ENCODE measurements at places on chromosomes 16 and 17.

- peak; percentile 76 for DNase-seq
These were observed 1.2 kb downstream of the FOXF1 start for GRCh38 chr16:86511317-86512161.

DNA sequence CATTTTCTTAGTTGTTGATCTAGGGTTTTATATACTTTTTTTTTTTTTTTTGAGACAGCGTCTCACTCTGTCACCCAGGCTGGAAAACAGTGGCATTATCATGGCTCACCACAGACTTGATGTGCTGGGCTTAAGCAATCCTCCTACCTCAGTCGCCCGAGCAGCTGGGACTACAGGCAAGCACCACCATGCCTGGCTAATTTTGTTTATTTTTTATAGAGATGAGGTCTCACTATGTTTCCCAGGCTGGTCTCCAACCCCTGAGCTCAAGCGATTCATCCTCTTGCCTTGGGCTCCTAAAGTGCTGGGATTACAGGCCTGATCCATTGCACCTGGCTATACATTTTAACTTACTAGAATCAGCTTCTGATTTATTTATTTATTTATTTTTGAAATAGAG is 34.2 kb upstream of the ATP2A3 start:
- no peak for DNase-seq

DNA sequence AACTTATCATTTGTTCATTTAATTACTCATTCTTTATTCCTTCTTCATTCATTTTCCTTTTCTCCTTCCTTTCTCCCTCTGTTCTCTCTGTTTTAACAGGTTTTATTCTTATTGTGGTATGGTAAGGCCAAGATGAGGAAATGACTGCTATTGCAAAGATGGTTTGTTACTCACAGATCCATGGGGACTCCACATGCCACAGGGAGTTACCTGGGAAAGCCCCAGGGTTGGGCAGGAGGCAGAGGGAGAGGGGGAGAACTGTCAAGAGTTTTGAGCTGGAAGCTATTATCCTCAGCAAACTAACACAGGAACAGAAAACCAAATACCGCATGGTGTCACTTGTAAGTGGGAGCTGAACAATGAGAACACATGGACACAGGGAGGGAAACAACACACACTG is 453.3 kb downstream of the WWOX start:
- no peak for DNase-seq

DNA sequence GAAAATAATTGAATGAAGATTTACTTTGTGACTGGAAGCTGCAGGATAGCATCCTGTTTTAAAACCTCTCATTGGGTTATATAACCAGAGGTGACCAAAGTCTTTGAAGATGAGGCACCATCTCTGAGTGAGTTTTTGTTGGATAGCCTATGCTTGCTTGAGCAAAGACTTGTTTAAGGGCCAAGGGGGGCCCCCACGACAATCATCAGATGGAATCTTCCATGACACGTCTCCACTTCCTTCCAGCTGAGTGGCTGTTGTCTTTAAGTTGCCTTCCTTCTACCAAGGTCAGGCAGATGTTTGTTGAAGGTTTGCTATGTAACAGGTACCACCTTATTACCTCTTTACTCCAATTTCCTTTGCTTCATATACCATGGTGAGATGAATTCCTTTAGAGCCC is 188.8 kb downstream of the PRKCA start:
- no peak for DNase-seq

DNA sequence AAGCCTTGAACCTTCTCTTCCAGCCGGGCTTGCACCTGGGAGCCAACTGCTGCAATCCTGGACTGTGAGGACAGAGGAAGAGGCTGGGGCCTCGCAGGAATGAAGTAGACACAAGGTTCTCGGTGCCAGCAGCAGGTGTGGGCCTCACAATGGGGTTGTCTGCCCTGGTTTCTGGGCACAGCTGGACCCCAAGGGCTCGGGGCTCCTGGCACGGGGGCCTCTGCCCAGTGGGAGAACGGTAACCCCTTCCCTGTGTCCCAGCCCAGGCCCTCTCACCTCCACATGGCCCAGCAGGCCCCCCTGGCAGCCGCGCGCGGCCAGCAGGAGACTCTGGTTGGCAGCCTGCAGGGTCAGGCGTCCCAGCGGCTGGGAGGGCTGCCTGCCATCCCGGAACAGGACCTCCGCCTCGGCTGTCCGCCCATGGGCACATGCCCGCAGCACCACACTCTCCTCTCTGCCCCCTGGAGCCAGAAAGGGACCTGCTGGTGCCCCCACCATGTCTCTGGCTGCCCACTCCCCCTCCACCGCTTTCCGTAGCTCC is 46.9 kb downstream of the RMI2 start:
- peak; percentile 64 for DNase-seq

GRCh38 chr17:66655861-66656260 is 179.1 kb upstream of the CACNG5 start:
- DNase-seq = no peak

DNA sequence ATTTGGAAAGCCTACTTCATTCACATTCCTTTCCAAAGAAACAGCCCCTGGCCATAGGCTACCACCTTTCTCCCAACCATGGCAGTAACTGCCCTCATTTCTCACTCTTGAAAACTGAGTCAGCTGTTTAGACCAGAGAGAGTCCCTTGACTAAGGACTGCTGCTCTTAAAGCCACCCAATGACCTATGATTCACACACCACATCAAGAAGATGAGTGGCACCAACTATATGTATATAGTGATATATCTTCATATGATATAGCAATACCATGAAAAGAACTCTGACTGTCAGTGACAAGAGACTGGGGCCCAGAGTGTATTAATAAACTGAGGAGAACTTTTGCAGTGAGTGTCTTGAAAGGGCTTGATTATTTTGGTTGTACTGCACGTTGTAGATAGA is 404.5 kb upstream of the ASIC2 start:
- no peak for DNase-seq

GRCh38 chr17:61464130-61464842 is 12.1 kb downstream of the TBX4 start:
- DNase-seq = no peak

DNA sequence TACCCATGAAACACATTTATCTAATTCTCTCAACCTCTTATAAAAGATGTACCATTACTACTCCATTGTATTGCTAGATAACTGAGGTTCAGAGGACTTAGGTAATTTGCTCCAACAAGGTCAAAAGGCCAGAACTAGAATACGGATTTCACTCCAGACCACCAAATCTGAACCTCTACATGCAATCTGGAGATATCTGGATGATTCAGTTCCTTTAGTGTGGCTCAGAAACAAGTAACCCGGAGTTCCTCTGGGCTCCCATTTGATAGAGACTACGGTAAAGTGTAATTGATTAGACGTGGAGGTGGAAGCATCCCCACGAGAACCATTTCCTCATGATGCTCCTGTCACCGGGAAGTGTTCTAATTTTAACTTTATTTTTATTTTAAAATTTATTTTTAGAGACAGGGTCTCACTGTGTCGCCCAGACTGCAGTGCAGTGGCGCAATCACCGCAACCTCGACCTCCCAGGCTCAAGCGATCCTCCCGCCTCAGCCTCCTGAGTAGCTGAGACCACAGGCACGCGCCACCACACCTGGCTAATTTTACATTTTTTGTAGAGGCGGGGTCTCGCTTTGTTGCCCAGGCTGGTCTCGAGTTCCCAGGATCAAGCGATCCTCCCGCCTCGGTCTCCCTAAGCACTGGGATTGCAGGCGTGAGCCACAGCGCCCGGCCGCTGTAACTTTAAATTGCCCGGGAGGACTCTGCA is 608 bp upstream of the COX10 start:
- no peak for DNase-seq

DNA sequence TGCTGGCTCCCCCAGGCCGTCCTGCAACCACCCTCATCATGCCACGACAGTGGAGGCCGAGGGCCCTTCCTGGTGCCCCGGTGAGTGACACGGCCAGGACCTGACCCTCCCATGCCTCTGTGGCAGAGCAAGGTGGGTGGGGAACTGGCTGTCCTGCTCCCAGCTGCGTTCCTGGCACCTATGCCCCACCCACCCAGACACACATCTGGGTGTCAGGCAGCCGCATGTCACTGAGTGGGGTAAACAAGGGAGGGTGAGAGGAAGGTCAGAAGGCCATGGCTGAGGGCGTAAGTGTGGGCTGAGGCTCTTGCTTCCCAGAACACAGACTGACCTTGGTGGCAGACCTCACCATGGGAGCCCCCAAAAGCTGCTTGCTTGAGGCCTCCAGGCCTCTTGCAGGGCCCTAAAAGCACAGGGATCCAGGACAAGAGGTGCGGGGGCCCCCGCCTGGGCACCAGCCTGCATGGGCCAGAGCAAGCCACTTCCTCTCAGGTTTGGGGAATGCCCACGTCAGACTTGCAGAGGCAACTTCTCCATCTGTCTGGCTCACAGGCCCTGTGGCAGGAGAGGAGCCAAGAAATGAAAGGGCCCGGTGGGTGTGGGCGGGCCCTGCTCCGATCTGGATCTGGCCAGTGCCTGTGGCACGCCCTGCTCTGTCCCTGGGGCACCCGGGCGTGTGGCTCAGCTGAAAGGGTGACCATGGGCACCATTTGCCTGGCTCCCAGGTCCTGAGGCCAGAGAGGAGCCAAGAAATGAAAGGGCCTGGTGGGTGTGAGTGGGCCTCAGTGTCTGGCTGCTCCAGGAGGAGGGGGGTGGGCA is 3.9 kb upstream of the CCDC57 start:
- peak; percentile 41 for DNase-seq

- no peak for DNase-seq
These were observed 32.0 kb downstream of the SPNS3 start for GRCh38 chr17:4465786-4466185.

- no peak for DNase-seq
These were observed 49.0 kb upstream of the PIK3R6 start for GRCh38 chr17:8916466-8916865.

DNA sequence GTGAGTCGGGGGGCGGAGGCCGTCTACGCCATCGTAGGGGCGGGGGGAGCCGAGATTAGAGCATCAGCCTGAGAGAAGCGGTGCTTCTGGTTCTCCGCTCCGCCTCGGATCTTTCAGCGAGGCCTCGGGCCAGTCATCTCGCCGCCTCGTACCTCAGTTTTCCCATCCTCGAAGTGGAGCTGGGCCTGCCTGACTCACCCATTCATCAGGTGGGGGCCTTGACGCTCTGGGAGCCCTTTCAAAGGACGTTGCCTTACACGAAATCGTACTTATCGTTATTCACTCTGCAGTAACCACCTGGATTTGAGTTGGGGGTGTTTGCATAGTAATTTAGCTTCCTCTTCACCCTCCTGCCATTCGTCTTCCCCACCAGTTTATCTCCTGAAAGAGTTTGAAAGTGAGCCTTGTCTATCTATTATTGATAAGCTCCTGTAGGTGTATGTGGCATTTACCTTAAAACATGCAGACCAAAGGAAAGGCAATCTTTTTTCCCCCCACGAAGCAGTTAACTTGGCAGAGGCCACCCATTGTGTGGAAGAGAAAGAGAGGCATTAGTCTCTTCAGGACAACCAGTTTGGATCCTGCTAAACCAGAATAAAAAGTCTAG is 674 bp downstream of the TAF15 start:
- no peak for DNase-seq

- DNase-seq = no peak
These were observed 52.2 kb upstream of the MED9 start for GRCh38 chr17:17424552-17424951.

DNA sequence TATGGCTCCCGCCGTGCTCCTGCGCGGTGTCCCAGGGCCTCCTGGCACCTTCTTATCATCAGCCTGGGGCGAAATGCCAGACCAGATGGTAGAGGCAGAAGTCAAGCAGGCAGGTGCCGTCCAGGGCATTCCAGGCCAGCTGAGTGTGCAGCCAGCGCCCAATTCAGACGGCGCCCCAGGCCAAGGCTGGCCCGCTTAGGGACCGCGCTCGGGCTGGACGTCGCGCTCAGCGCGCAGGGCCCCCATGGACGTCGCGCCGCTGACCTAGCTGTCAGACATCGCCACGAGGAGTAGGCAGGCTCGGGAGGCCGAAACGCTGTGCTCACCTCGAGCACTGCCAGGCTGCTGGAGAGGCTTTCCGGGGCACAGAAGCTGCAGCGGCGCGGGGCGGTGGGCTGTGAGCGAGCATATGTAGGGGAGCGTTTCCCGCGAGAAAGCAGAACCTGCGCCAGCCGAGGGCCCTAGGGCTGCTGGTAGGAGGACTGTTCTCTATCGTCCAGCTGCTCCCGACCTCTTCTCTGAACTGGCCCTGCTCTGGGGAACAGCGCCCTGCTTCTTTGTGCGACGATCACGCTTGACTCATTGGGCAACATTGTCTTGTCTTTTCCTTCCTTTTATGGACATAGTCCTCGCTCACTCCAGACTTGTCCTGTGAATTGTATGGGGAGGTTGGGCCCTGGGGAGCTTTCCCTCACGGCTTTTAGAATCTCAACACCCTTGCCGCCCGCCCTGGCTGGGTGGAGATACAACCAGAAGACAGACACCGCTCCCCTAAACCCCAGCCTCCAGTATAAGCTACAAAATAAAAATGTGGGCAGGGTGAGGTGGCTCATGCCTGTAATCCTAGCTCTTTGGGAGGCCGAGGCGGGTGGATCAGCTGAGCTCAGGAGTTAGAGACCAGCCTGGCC is 8.4 kb upstream of the CA4 start:
- peak; percentile 68 for DNase-seq

GRCh38 chr17:50538549-50539410 is 6.2 kb downstream of the EPN3 start:
- DNase-seq = no peak

DNA sequence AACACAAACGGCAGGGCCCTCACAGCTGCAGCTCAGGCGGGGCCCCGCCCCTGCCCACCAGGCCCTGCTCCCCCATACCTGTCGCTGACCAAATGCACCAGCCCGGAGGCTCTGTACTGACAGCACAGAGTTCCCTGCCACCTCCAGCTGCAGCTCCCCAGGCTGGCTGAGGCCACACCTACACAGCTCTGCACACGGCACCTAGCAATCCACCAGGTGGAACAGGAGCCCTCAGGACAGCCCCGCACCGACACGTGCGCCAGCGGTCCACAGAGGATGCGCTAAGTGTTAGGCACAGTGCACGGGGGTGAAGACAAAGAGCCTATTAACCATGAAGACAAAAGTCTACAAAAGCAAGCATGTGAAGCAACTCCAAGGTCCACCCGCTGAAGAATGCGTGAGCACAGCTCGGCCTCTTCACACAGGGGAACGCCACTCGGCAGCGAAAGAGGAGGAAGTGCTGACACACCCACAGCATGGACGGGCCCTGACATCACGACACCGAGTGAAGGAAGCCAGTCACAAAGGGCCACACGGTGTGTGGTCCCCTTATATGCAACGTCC is 5.4 kb downstream of the ZCCHC14 start:
- peak; percentile 75 for DNase-seq

GRCh38 chr17:16980061-16980460 is 8.1 kb upstream of the TNFRSF13B start:
- DNase-seq = no peak

DNA sequence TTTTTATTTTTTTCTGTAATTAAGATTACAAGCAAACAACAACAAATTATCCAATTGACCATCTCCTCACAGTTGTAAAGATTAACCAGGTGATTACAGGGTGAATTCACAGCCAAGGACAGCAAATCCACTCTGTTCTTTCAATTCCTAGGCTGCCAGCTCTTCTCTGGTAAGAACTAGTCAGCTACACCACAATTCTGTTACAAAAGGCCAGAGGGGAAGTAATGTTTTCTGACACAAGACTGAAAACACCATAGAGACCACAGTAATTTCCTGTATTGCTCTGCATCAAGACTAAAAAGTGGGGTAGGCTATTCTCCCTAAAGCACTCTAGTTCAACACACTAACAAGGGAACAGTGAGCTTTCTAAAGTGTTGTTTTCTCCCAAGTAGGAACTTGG is 10.6 kb downstream of the CA10 start:
- DNase-seq = no peak

- DNase-seq = peak; percentile 46
These were observed 5.3 kb downstream of the MNT start for GRCh38 chr17:2395258-2396181.

- DNase-seq = no peak
These were observed 121.3 kb downstream of the METRNL start for GRCh38 chr17:83200751-83201150.

GRCh38 chr17:74374858-74375257 is 7.6 kb downstream of the GPR142 start:
- no peak for DNase-seq
